ENCODE measurements at places on chromosomes 7 and 10. TPM values are rescaled to one million over a fixed set of nuclear protein-coding genes. Genes with fewer than 3 reads are reported as not detected.

The ZNF282 gene
- total RNA-seq, result 19.6 TPM

The MRC1 gene
- 157 TPM for total RNA-seq

The GHRHR gene
- 1.2 TPM for total RNA-seq

The CADPS2 gene
- 19.1 TPM for total RNA-seq

The KNDC1 gene
- 0.37 TPM for total RNA-seq
